ENCODE measurements at places on chromosomes 11 and 22.

DNA sequence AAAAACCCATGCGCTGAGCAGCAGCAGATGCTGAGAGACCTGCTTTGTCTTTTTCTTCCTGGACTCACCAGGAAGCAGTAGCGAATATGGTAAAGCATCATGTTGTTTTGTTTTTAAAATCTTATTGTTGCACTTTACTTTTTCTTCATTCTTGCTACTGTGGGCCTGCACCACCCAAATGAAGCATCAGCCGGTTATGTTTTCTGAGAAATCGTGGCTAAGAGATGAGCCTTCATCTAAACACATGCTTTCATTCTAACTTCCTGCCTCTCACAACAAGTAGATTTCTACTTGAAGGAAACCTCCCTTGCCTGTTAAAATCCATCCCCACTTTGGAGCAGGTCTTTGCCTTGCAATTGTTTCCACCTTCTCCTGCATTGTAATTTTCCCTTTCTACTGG, 1025.9 kb downstream of the NTM start:
- no peak for DNase-seq

GRCh38 chr11:117188620-117189081, 10.1 kb downstream of the SIDT2 start:
- no peak for DNase-seq

- DNase-seq, result no peak
These were observed at the start of gene RAB3IL1 for GRCh38 chr11:61917334-61918109. TSS of gene RAB3IL1 (minus strand) at chr11:61917566. CDS start at chr11:61917367, 199 bp downstream.

DNA sequence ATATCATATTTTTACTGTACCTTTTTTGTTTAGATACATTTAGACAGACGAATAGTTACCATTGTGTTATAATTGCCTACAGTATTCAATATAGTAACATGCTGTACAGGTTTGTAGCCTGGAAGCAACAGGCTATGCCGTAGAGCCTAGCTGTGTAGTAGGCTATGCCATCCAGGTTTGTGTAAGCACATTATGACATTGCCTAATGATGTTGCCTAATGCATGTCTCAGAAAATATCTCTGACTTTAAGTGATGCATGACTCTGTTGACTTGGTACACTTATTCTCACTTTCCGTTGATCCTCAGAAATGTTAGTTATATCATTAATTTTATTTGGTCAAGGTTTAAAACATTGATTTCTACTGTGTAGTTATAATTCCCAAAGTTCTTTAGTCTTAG, 39.9 kb downstream of the OR2AT4 start:
- DNase-seq, result no peak

DNA sequence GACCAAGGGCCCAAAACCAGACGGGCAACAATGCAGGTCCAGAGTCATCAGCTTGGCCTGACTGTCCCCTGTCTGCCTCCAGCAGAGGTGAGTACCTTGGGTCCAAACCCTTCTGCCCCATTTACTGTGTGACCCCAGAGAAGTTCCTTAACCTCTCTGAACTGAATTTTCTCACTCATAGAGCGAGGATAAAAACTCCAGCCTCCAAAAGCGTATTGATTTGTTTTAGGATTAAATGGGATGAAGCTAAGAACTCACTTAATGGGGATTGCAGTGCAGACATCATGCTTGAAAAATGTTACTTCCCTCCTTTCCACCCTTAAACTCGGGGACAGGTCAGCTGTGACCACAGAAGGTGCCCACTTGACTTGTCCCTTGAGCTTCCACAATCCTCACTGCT, 22.6 kb downstream of the IGLL1 start:
- DNase-seq, result no peak

GRCh38 chr22:20607157-20607907, 99.9 kb downstream of the MED15 start:
- no peak for DNase-seq

DNA sequence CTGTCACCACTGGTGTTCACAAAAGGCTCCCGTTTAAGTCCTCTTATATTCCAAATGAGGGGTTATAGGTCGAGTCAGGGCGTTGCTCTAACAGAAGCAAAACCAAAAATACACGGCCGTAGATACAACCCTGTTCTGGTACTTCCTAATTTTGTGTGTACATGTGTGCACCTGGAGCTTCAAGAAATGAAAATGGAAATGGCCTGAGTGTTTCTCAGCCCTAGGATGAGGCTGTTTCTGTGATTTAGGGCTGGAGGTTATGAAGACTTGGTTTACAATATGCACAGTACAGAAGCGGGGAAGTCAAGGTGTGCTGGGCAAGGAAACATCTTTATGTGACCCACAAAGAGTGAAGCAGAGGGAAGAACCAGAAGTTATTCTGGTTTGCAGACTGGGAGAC, 110.4 kb upstream of the OR4B1 start:
- no peak for DNase-seq

- DNase-seq, result no peak
These were observed 437.0 kb downstream of the DYNC2H1 start for GRCh38 chr11:103546236-103546635.

GRCh38 chr22:30284172-30284571, 5.1 kb downstream of the CASTOR1 start:
- DNase-seq, result no peak

DNA sequence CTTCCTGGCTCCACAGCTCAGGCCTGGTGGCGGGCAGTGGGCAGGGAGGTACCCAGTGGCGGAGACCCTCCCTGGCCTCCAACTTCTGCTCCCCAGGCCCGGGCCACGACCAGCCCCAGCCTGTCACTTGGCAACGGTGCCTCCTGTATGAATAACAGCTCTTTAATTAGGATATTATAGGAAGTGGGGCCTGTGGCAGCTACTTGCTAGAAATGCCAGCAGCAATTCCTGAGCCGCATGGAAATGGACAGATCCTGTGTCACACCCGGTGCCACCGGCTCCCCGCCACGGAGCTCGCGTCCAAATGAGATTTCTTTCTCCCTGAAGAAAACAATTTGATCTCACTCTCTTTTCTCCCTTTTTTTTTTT, 104.5 kb downstream of the CHST1 start:
- no peak for DNase-seq

- no peak for DNase-seq
These were observed 90.0 kb upstream of the PRR5 start for GRCh38 chr22:44611880-44612496.

GRCh38 chr11:117859488-117860112, 16.9 kb downstream of the FXYD6 start:
- no peak for DNase-seq

- DNase-seq, result no peak
These were observed 71.5 kb upstream of the VSTM5 start for GRCh38 chr11:93921695-93922468.

GRCh38 chr11:99988471-99988837, 698.6 kb upstream of the ARHGAP42 start:
- no peak for DNase-seq

DNA sequence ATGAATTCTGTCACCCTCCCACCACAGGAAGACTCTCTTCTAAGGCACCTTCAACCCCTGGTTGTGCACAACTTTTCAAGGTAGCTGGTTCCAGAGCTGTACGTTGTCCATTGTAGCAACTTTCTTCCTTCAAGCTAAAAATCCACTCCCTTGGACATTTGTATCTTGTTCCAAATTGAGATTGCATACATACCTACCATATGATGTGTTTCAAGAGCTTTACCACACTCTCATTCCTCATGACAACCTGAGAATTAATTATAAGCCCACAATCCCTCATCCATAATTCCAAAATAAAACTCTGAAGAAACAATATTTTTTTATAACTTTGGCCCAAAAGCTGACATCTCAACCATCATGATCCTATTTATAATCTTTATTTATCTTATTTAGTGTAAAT, 3.0 kb downstream of the OR52W1 start:
- no peak for DNase-seq

DNA sequence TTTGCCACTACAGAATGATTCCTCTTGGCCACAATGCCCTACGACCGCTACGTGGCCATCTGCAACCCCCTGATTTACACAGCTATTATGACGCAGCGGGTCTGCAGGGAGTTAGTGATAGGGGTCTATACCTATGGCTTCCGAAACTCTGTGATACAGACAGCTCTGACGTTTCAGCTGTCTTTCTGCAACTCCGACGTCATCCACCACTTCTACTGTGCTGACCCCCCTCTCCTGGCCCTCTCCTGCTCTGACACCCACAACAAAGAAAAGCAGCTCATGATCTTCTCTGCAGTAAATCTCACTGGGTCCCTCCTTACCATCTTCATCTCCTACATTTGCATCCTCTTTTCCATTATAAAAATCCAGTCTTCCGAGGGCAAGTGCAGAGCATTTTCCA, 52.3 kb upstream of the OR5P2 start:
- no peak for DNase-seq

GRCh38 chr22:17258015-17258787, 39.0 kb upstream of the ADA2 start:
- DNase-seq, result peak; percentile 32

DNA sequence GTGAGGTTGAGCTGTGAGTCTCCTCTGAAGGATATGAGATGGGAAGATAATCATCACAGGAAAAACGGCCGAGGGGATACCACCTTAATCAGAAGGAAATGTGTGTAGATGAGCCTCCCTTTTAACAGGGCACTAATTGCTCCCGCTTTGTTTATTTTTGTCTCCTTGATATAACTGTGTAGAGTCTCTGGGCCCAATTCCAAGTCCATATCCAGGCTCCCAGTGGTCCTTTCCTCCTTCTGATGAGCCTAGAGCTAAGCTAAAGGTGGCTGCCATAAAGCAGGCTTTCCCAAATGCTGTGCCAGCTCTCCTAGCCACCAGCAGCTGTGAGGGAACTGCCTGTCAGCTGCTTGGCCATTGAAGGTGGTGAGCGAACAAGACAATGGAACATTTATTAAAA, 17.1 kb upstream of the CCDC90B start:
- DNase-seq, result no peak

- DNase-seq, result no peak
These were observed 7.2 kb downstream of the CHEK2 start for GRCh38 chr22:28734393-28734792.

DNA sequence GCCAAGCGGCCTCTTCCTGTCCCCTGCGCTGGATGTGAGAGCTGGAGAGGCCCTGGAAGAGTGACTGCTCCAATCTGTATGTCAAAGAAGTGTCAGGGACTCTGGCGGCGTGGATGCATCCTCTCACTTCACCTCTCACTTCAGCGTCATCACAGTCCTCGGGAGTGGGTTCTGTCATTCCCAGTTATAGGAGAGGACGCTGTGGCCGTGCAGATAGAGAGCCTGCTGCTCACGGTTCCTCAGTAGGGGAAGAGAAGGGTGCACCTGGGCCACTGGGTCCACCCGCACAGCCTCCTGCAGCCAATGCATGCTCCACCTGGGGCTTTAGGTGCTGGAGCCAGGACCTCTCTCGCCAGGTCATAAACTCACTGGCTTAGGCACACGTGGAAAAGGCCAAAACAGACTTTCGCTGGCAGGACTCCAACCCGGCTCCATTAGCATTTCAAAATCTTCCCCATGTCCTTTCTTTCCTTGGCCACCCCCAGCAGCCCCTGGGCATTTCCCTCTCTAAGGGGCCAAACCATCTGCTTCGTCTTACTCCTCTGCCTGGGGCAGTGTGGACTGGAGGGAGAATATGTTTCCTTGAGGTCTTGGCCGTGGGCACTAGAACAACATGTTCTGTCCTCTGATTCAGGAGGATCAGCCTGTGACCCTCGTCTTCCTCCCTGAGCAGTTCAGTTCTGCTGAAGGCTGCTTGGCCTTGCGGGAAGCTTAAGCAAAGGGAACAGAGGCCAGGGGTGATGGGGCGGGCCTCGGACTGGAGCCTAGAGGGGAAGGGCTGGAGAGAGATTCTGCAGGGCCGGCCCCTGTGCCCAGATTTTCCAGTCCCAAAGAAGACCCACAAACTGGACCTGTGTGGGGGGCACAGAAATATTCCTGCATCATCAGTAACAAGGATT, 57.8 kb downstream of the ST14 start:
- DNase-seq, result no peak

- DNase-seq, result no peak
These were observed at the start of gene SMIM35 for GRCh38 chr11:118086913-118087768. TSS of gene SMIM35 (minus strand) at chr11:118086963. CDS start at chr11:118086757, 206 bp downstream.

DNA sequence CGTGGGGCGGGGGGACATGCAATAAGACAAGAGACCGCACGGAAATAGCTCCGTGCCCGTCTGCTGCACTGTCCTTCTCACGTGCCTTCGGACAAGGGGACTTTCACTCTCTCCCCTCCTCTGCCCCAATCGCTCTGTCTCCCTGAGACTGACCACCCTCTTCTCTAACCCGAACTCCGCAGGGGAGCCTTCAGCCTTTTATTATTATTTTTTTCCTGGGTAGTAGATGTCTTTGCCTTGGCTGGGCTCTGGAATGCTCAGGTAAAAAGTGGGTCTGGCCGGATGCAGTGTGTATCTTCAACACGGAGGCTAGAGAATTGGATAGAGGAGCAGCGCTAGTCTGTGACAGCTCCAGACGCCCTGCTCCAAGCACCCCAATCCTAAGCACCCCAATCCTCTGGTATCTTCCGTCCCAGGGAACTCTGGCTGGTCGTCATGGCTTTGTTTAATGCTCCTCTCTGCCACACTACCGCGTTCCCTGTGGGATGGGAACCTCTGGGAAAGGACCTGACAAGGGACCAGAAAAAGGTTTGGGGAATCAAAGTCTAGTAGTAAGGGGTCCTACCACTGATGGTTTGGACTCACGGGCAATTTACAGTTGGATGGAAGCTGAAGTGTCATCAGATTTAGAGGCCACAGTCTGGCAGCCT, 25.1 kb upstream of the ROBO3 start:
- no peak for DNase-seq
